Activated T-cell treated with anti-CD3 and anti-CD28 coated beads for 4 hours (primary cell): ENCODE measurements at places on chromosomes 12 and 14.

- DNase-seq: no peak
Observed at GRCh38 chr12:81337886-81338285, 260.0 kb downstream of the ACSS3 start.

DNA sequence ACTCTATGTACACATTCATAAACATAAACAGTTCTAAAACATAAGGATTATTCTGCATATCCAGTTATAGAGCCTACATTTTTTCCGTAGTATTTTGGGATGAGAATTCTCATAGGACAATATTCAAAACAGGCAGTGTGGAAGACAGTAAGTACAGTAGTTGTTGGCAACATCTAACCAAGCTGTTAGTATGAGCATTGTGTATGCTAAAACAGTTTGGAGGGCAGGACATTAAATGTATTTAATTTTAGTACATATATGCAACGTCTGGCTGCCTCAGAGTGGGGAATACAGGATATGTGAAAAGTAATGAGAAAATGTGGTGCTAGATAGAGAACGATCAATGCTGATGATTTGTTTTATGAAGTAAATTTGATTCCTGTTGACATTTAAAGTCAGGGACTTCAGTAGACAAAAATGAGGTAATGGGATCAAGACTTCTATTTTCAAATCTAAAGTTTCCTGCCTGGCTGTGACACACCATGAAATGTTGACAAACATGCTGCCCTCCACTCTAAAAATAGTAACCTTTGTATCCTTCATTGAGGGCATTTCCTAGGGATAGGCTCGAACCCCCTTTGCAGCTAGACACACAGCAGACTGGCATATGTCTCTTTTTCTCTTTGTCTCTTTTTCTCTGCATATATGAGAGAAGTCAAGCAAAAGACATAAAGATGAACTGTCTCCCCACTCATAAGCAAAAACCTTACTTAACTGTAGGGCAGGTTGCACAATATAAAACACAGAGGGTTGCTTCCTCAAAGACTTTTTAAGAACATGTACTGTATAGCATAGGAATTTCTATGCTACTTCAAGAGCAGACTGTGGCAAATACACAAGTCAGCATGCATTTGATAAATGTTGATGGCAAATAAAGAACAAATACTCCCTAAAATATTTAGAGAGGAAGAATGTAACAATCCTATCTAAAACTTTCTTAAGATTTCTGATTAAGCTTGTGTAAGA is 75.5 kb upstream of the GTF2A1 start:
- no peak for DNase-seq

DNA sequence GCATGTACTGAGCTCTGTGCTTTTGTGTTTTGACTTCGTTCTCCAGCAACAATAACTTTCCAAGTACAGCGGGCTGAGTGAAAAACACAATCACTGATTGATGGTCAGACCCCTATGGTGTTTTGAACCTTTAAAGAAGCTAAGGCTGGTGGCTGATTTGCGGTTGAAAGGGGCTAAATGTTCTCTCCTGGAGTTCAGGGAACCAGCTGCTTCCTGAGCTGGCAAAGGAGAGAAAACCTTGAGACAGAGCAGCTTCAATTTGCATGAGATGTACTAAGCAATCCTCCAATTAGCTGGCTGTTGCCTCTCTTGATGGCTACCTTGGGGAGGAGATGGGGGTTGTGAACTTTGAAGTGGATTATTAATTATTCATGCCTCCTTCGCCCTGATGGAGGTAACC is 546.7 kb upstream of the SEL1L start:
- no peak for DNase-seq

DNA sequence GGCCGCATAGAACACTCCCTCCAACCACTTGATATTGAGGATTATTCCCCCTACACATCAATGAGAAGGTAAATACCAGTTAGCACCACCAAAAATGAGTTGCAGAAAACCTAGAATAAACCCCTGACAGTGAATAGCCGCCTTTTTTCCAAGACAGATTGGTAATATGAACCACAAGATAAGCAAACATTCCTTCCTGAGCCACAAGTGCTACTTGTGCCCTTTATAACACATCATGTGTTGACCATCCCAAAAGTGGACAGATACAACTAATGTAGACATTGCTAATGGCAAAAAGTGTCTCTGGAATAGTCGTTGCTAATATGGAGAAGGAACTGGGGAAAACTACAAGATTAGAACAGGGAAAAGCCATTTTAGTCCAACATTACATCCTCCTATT is 17.2 kb downstream of the NOXRED1 start:
- no peak for DNase-seq

- no peak for DNase-seq
Observed at GRCh38 chr14:68393259-68393658, 399.6 kb downstream of the ZFP36L1 start.
